ENCODE measurements at places on chromosomes 16 and 17. TPM values are rescaled to one million over a fixed set of nuclear protein-coding genes. Genes with fewer than 3 reads are reported as not detected.

The OR1F1 gene
- 0.29 TPM for total RNA-seq

The C16orf92 gene
- total RNA-seq, result not detected

The PHF23 gene
- total RNA-seq, result 93.9 TPM

The UTS2R gene
- 0.06 TPM for total RNA-seq

The LITAFD gene
- not detected for total RNA-seq

The ABCA6 gene
- 0.02 TPM for total RNA-seq

The CDK10 gene
- 36.2 TPM for total RNA-seq

The C17orf78 gene
- total RNA-seq, result not detected

The DBNDD1 gene
- 59.3 TPM for total RNA-seq

The ATP2A1 gene
- total RNA-seq, result 1.4 TPM

The TAC4 gene
- not detected for total RNA-seq

The RNU2-1 gene
- total RNA-seq, result not detected

The KRT25 gene
- not detected for total RNA-seq

The CASKIN1 gene
- total RNA-seq, result 0.58 TPM

The SYNGR3 gene
- 7.4 TPM for total RNA-seq

The NXPH3 gene
- total RNA-seq, result 1.9 TPM

The NPTX1 gene
- total RNA-seq, result 112 TPM

The CDK12 gene
- total RNA-seq, result 41.7 TPM

The PRSS33 gene
- not detected for total RNA-seq

The PRAC2 gene
- total RNA-seq, result not detected

The ZSCAN10 gene
- total RNA-seq, result not detected

The SLC7A6 gene
- total RNA-seq, result 26.4 TPM
